MCF 10A (cell line): ENCODE measurements at places on chromosomes 6 and 20.
A peak's percentile ranks its signal among the peaks of the same experiment; 100 is the strongest.

- no peak for DNase-seq
Observed at GRCh38 chr6:166104107-166104506, 63.5 kb downstream of the TBXT start.

- no peak for DNase-seq
Observed at GRCh38 chr20:2652724-2653555, 508 bp downstream of the NOP56 start.

DNA sequence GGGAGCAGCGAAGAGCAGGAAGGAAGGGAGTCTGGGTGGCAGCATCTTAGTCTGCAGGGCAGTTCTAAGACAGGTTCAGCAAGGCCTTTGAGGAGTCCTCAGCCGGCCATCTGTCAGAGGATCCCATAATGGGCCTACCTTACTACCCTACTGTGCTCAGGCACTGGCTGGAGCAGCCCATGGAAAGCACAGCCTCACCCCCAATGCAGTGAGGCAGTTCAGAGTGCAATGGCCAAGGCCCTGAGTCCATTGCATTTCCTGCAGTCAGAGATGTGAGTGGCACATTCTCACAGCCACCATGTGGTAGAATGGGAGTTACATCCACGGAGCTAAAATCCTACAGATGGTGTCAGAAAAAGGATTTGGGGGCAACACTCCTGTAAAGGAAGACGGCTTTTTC, 19.4 kb upstream of the OVOL2 start:
- no peak for DNase-seq

DNA sequence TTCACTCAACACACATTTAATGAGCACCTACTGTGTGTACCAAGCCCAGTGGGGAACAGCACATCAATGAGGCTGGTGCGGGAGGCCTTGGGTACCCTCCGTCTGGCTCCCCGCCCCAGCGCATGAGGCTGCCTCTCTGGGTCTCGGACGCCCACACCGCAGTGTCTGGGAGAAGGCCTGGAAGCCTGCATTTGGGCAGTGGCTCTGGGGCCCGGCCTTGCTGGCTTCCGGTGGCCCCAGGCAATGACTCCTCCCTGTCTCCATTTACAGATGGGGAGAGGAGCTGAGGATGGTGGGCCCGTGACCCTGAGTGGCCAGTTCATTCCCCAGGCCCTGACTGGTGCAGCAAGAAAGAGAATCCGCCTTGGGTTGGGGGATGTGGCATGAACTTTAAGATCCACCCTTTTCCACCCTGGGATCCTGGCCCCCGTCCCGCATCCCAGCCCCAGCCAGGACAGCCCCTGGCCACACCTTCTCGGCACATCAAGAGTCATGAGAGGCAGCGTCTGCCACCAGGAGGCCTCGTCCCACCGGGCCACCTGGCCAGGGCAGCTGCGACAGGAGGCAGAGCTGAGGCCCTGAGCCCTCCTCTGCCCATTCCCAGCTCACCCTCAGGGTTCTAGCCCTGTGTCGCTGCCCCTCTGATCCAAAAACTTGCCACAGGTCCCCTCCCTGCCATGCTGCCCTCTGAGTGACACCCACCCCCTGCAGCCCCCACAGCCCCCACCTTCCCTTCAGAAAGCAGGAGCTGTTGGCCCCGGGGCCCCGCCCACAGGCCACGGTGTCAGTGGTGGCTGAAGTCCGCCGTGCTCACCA, 17.5 kb upstream of the MRGBP start:
- no peak for DNase-seq

DNA sequence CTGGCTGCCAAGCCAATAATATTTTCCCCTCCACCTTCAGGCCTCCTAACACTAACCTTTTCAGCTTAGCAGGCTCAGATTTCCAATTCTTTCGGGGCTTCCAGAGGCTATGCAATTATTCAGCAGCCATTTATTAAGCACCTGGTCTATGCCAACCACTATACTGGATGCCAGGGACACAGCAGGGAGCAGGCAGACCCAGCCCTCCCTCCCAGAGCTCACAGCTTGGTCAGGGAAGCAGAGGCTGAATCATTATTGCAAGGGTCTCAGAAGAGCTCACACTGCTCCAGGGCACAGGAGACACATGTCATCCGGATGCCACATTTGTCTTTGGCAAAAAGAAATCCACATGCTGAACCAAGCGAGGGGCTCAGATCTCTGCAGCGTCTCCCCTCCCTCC, 1.3 kb downstream of the BPIFB1 start:
- no peak for DNase-seq

- peak; percentile 94 for DNase-seq
Observed at GRCh38 chr6:85464260-85464644, 14.4 kb downstream of the NT5E start.

DNA sequence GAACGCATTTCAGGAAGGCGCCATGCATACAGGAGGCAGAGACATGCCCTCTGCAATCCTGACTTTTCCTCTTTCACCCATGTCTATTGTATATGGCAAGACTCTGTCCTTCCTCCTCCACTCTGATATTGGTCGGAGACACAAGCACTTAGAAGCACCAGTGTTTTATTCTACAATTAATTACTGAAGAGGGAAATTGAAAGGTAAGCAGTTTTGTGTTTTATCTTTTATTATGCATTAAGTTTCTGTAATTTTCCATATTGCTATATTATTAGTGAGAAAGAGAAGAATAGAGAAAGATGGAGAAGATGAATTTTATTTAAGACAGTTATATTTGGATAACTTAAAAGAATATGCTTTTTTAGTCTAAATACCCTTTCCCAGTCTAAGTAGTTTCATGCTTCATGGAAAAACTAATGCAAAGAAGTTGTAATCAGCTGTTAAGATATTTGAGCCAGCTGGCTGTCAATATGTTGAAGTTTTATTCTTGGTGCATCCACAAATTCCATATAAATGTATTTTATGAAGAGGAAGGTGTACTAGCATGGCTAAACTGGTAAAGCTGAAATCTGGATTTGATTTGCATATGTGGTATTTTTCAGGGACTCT, 13.6 kb downstream of the ARID1B start:
- no peak for DNase-seq

DNA sequence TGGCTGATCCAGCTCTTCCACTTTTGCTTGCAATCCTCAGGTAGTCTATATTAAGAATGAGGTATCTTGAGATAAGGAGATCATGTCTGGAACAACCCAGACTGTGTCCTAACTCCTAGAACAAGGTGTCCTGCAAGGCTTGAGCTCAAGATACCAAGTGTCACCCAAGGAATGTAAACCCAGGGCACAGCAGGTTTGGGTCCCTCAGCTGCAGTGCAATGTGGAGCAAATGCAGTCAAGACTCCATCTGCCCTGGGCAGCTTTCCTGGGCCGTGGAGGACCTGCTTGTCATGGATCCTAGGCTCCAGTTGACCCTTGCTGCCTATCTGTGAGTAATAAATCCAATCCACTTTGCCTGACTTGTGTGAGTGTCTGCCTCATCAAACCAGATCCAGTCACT, 166.1 kb downstream of the OTOR start:
- no peak for DNase-seq

DNA sequence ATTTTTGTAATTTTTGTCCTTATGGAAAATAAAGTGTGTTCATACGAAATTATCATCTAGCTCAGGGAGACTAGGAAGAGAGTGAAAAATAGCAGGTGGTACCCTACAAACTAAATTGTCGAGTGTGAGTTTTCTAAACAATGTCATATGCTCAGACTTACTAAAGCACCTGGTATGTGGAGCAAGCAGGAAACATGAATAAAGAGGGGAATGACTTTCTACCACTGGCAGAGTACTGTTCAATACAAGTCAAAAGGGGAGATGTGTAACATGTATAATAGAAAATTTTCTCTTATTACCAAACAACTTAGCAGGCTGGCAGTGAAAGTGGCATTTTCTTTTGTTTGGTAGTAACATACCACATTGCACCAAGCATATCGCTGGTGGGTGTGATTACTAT, 36.1 kb downstream of the CTNNBL1 start:
- no peak for DNase-seq

DNA sequence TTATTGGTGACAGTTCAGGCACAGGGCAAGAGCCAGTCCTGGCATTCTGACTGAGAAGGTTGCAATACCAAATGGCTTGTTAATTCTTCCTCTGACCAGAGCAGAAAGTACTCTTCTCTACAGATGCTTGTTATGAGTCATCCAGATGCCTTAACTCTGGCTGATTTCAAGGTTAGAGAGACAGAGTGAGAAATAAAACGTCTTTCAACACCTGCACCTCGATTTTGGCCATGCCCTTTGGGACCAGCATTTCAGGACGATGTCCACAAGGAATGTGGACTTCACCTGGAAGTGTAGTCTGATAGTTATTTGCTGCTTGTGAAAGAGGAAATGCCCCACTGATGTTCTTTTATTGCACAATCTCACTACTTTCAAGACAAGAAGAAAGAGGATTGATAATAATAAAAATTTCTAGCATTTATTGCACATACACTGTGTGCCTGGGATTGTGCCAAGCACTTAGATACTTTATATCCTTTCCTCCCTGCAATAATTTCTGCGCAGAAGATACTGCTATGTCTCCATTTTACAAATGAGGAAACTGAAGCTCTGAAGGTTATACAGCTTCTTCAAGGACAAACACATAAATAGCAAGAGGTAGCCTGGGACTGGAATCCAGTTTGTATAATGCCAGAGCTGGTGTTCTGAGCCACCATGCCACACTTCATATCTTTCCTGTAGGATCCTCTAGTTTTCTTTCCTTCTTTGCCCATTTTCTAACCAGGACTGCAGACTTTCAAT, 33.5 kb upstream of the MCM3 start:
- DNase-seq = peak; percentile 60

DNA sequence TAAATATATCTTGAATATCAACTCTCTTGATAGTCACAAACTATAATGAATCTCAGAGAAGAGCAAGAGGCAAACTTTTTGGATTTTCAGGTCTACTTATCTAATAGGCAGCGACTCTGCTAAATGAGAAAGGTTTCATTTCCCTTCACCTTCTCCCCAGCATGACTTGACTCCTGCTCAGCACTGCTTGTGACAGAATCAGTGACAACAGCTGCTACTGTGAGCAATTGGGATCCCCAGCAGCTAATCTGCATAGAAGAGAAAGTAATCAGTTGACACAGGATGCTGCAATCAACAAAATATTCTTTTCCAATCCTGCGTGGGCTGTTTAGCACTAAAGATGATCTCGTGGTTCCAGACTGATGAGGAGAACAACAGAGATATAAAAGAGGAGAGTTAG, 205.5 kb downstream of the MMUT start:
- DNase-seq = no peak

DNA sequence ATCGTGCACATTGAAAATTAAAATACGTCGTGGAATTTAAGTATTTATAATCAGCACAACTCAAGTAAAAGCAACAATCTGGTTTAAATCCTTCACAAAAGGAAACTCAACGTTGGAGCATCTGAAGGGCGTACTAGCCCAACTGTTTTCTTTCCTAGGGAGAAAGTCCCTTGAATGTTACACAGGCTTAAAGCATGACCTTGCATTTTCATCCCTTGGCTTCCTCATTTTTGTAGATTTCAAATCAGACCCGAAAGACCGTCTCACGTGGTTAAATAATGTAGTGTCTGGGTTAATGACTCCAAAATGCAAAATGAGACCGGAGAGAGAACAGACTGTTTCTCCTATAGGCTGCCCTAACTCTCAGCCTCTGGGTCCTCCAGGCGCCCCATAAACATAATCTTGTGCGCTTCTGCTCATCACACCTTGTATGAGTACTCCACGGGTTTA, 249.2 kb upstream of the RREB1 start:
- no peak for DNase-seq

DNA sequence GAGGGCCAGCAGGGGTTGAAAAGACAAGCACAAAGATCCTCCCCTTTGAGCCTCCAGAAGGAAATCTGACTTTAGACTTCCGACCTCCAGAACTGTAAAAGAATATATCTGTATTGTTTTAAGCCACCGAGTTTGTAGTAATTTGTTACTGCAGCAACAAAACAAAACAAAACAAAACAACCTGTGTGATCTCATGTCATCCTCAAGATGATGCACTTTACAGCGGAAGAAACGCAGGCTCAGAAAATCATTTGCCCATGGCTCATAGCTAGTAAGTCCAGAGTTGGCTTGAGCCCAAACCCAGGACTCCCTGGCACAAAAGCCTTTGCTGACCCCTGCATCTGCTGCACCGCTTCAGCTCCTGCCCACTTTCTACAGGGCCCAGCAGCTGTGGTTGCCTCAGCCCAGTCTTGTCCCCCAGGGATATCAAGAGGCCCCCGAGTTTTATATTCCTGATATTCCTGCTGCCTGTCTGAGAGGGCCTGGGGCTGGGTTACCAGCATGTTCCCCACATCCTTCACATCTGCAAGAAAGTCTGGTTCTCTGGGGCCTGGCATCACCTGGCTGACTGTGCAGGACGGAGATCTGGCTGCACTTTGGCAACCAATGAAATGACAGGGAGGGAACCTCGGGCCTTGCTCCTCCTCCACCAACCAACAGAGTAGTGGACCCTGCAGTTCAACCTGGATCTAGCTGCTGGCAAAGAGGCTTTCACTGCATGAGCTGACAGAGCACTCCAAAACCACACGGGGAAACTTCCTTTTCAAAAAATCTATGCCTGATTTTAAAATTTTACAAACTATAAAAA, 56.9 kb downstream of the JPH2 start:
- no peak for DNase-seq

GRCh38 chr6:68968301-68968649, 333.2 kb downstream of the ADGRB3 start:
- no peak for DNase-seq

DNA sequence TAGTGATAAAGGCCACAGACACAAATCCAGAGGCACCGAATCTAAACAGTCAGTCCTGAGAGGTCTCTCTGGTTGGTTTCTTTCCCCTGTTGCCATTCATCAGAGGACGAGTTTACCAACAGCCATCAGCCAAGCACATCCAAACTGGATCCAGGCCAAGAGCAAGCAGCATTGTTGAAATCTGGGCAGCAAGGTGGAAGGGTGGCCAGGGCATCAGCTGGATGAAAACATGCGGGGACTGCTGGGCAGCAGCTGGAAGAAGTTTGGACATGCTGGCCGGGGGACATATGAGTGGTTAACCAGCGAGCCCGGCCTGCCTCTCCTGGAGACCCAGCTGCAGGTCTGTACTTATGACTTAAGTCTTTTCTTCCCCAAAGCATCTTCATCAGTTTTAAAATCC, at the start of gene SMIM28:
SMIM28 (plus strand) TSS at position 62 of the 400 bp plus-strand sequence; CDS start at position 230, 168 bp downstream.
- no peak for DNase-seq

- no peak for DNase-seq
Observed at GRCh38 chr6:116390581-116390980, 19.8 kb downstream of the DSE start.

- DNase-seq = no peak
Observed at GRCh38 chr6:4071330-4071729, 7.6 kb downstream of the FAM217A start.

DNA sequence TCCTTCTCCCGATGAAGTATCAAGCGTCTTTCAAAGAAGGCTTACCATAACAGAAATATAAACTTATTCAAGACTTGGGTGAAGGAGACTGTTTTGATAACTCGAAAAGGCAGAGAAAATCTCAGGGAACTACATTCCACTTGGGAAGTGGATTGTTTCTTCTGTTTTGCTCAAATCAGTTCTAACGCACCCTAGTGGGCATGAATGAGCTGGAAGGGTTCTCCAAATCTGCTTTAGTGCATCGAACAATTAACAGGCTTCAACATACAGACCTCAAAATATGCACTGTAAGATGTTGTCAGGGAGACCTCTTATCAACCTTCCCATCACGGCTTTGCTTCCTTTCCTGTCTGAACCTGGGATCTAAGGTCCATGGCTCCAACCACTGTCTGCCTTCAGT, 392.5 kb downstream of the CD83 start:
- DNase-seq = no peak

- no peak for DNase-seq
Observed at GRCh38 chr6:109389650-109390274, 7.5 kb upstream of the CD164 start.

- no peak for DNase-seq
Observed at GRCh38 chr20:4045741-4046140, 30.4 kb upstream of the RNF24 start.
